ENCODE measurements at places on chromosomes 12 and 14.

- DNase-seq = no peak
These were observed 247.6 kb downstream of the TMEM121 start for GRCh38 chr14:105774001-105774400.

- no peak for DNase-seq
These were observed 39.8 kb downstream of the DIO3 start for GRCh38 chr14:101600891-101601605.

DNA sequence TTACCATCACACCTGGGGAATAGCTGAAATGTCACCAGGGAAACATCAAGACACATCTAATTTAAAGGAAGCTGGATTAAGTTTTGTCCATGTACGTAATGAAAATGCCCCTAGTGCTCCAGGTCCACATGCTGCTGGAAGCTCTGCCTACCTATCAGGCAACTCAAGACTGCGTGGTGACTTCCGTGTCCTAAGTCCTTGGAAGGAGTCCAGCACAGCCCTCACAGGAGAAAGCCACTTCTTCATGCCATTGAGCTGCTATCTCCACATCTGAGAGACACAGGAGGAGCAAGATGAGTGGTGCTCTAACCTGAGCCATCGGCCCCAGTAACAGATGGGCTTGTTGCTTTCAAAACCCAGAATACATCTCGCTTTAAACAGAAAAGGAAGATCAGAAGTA is 316.4 kb downstream of the DPF3 start:
- DNase-seq = no peak

DNA sequence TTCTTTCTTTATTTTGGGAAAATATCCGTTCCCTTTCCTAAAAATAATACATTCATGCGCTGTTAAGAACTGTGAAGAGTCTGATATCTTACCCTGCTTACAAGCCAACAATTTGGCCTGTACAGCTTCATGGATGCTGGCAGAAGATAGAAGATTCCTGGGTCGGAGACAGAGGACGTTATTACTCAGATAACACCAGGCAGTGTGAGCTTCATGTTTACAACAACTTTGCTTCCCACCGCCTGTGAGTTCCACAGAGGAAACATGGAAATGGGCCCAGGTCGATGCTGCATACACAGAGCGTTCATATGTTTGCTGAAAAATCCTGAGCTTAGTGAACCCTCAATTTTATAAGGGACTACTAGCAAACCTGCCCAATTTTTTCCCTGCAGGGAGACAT is 705.6 kb upstream of the SEL1L start:
- DNase-seq = no peak

DNA sequence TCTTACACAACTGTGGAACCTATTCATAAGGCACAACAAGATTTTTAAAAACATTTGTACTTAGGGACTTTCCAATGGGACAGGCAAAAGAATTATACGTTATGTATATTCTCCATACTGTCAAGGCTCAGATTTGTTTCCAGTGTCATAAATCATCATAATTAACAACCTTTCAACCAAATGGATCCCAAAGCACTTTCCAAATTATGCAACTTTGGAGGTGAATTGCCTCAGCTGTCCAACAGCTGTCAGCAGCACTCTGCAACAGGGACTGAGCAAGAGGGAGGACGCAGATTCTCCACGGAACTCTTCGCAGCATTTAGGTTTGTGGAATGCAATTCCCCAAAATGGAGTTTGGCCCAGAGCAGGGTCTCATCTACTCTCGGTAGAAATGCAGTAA is 186.6 kb downstream of the PAX9 start:
- DNase-seq = no peak
